CD4-positive, alpha-beta T cell treated with Interleukin-6 at 100 ng/mL for 8 hours (primary cell): ENCODE measurements at places on chromosomes 4 and X.

DNA sequence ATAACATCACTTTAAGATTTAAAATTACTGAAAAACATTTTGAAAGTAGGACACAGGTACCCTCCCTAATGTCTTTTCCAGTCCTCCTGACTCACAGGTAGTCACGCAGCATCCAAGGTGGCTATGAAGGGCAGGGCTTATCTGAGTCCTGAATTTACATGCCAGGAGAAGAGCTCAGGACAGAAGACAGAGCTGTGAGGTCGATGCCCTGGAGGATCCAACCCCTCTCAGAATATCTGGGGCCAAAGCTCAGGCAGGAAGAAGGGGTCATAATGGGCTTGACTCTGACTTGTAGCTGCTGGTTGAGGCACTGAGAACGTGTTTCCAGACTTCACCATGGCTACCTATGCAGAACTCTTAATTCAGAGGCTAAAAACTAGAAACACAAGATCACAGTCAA, 177.5 kb downstream of the AASDH start:
- DNase-seq = no peak

DNA sequence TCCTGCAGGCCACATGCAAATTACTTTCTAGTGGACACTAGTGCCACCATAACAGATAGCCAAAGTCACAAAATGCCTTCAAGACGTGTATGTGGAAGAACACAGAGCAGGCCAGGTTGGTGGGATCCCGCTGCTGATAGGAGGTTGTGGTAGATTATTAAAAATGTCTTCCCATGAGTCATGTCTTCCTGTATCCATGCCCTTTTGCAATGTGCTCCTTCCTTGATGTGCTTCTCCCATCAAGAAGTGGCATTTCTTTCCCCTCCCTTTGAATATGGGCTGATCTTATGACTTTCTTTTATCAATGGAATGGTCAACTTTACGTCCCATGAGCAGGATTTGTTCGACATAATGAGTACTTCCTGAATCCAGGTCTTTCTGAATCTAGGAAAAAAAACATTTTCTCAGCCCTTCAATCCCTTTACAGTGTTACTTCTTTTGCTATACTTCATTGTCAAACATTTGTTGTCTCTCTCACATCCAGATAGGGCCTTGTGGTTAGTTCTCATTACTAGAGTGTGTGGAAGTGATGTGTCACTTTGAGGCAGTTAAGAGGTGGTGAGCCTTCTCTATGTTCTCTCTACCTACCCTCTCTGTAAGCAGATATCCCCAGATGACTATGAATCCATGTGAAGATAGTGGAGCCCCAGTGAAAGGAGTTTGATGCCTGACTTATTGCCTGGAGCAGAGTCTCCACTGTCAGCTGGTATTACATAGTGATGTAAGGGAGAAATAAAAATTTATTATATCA, 519.2 kb upstream of the DIPK2B start:
- no peak for DNase-seq

- DNase-seq = no peak
Measured at GRCh38 chr4:41657561-41657960, 91.0 kb downstream of the PHOX2B start.

GRCh38 chrX:70454441-70455365, 10.1 kb downstream of the DLG3 start:
- peak; percentile 56 for DNase-seq

DNA sequence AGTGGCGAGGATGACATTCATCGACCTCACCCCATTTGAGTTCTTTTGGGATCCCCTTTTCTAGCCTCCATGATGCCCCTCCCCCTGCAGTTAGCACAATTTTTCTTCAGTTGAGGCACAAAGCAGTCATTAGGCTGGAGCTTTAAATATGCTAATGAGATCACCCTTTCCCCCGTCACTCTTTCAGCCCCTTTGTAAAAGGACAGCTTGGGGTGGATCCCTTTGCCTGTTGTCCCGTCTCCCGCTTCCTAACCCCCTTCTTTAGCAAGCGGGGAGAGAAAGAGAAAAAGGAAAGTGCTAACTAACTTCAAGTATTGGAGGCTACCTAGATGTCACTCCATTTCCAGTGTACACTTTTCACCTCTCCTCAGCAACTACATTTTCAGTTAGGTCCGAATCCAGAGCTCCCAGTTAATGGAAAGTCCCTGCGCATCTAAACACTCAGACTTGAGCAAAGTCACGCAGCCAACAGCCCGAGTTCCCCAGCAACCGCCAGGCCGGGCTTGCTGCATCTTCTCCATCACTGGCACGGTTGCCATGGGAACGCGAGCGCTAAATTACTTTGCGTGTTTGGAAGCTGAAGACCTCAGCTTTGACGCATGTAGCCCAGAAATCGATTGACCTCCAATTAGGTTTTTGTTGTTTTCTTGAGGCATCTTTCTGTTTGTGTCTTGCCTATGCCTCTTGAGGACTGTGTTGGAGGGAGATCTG, 76.8 kb downstream of the RTL5 start:
- DNase-seq = no peak

DNA sequence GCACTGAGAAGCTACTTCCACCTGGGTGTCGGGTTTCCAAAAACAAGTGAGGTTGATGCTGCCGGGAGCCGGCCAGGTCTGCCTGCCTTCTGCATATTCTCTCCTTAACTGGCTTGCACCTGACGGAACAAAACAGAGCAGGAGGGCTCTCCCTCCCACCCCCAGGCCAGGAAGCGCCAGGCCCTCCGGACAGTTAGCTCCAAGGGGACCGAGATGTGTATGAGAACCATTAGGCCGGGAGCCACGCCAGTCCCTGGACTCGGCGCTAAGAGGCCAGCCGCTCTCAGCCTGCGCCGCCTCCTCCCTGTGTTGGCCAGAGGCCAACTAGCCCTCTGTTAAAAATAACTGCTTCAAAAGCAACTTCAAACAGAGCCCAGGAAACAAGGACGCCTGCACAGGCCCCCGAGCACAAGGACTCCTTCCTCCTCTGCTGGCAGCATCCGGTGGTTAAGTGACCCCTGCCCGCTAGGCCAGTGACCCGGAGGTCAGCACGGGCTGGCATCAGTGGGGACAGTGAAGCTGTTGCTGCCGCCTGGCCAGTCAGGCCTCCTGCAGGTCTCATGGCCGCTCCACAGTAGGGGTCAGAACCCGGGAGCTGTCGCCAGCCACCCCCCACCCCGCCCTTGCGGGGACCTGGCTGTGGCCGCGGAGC, 107.9 kb downstream of the ABLIM2 start:
- DNase-seq = no peak

DNA sequence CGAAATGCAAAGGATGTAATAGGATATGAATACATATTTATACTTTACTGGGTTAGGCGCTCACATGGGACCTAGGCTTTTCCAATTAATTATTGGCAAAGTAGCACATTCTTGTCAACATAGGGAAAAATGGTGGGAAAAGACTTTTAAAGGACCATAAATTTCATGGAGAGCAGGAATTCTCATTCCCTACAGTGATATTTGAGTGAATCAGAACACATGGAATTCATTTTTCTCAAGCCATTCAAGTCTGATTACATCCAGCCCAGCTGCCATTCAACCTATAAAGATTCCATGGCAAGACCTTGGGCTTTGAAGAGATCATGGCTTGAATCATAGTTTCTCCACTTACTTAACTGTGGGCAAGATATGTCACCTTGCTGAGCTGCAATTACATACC, 150.4 kb downstream of the SOWAHB start:
- DNase-seq = no peak

GRCh38 chr4:3689576-3690550, 76.3 kb upstream of the ADRA2C start:
- DNase-seq = no peak

- DNase-seq = no peak
Measured at GRCh38 chr4:80454556-80454955, 119.0 kb downstream of the CFAP299 start.

GRCh38 chr4:2893772-2894171, 50.1 kb downstream of the ADD1 start:
- no peak for DNase-seq

DNA sequence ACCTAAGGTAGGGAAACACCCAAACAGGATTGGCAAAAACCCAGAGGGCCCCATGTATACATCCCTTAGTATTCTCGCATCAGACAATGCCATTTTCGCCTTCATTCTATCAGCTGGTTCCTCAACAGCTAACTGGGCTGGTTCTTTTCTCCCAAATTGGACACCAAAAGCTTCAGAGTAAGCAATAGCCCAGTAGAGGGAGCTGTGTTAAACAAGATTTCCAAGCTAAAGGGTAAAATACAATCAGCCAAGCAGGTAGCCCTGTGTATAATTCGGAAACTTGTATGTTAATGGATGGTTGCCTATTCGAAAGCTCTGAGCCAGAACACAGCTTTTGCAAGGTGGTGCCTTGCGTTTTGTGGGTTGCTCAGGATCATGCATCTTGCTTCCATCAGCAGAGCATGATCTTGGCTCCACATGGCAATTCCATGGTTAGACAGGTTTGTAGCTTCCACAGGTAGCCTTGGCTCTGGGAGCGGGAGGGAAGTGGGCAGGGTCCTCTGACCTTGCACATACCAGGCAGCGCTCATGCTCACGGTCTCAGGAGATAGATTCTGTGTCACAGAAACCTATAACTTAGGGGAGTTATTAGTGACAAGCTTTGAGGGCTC, 115.2 kb upstream of the LNX1 start:
- no peak for DNase-seq

DNA sequence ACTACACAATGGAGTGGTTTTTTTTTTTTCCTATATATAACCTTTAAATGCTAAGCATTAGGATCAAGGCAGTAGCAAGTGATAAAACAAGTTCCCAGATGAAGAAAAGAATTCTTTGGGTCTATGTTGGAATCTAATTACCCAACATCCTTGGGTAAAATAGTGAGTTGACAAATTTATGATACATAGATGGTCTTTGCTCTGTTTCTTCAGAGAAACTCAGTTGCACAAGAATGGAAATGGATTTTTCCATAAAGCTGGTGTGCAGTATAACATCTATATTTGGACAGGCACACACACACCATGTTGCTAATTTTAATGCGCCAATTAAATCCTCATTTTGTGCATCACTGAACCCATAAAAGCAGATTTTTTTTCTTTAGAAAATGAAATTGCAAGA, 137.0 kb upstream of the MED14 start:
- DNase-seq = no peak

GRCh38 chr4:82678051-82678450, 116.3 kb upstream of the TMEM150C start:
- DNase-seq = no peak

GRCh38 chr4:110442309-110442708, 33.6 kb upstream of the ENPEP start:
- no peak for DNase-seq

GRCh38 chr4:91838181-91838861, 465.4 kb upstream of the GRID2 start:
- no peak for DNase-seq

GRCh38 chr4:183789657-183790056, 115.5 kb upstream of the STOX2 start:
- DNase-seq = no peak

DNA sequence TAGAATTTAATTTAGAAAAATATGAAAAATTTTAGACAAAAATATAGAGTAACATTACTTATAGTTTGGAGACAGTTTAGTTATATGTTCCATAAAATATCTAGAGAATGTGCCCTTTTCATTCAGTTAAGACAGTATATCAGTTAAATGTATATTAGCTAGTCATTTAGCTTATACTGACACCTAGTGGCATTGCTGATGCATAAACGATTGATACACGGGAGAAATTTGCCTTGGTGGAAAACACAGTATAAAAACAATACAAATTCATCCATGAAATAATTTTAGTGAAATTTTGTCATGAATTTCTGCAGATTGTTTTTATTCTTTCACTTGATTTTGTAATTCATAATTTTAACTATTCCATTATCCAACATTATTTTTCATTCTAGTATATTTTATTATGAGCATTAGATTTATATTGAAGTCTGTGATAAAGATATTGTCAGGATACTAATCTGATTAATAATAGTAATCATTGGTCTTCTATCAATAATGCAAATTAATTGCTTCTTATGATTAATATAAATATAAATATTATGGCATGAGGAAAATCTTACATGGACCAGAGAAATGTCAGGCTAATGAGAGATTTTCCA, 219.0 kb downstream of the TLL1 start:
- no peak for DNase-seq

GRCh38 chr4:181647396-181648147, 595.6 kb upstream of the TENM3 start:
- no peak for DNase-seq

- no peak for DNase-seq
Measured at GRCh38 chr4:92090887-92091286, 212.9 kb upstream of the GRID2 start.
